ENCODE measurements at places on chromosomes 3 and 15.
A peak's percentile ranks its signal among the peaks of the same experiment; 100 is the strongest.

DNA sequence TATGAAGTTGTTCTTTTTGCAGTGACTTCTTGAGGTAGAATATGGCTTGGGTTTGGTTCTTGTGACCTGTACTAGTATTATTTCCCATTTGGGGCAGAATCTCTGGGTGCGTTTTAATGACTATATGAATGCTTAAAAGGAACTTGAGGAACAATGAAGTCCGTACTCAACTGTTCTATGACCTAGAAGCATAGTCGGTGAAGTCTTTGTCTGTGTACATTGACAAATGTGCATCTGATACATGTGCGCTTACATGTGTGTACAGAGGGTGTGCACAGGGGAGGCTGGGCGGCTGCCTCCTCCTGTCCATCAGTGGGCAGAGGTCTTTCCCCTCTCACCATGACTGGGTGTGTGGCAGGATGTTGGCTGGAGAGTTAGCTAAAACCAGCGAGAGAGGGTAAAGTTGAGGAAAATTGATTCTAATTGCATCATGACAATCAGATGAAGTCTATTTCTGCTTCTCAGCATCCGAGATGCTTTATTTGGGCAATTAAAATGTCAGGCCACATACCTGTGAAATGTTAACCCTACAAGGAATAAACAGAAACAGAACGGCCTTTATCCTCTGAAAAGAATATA lies 1.0 kb upstream of the NR2F2 start:
- no peak for DNase-seq

DNA sequence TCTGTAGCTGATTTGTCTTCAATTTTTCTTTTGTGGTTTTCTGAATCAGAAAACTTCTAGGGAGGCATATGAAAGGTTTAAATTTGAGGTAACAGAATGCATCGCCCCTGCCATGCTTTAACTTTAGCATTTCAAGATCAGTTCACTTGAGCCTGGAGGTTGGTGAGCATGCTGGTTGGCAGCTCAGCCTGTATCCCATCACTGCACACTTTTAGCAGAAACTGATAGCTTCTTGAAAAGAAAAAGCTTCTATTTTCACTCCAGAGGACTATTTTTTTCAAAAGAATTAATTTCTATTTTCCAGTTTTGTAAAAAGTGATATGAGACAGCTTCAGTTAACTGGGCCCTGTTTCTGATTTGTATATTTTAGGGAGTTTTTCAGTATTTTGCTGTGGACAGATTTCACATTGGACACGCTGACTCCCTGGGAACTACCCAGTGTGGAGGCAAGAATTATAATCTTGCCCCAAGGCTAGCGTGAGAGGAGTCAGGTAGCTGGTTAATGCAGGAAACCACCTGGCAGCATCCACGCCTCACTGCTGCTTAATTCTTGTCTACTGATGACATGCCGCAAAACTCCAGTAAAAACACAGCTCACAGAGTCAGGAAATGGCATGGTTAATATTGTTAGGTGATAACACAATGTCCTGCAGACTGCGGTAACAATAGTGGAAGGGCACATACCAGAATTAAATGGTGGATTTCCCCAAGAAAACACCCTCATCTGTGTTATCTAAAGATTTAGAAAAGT lies 71.4 kb downstream of the DUT start:
- DNase-seq = no peak

- DNase-seq = no peak
Observed at GRCh38 chr3:29668728-29669127, 387.9 kb downstream of the RBMS3 start.

DNA sequence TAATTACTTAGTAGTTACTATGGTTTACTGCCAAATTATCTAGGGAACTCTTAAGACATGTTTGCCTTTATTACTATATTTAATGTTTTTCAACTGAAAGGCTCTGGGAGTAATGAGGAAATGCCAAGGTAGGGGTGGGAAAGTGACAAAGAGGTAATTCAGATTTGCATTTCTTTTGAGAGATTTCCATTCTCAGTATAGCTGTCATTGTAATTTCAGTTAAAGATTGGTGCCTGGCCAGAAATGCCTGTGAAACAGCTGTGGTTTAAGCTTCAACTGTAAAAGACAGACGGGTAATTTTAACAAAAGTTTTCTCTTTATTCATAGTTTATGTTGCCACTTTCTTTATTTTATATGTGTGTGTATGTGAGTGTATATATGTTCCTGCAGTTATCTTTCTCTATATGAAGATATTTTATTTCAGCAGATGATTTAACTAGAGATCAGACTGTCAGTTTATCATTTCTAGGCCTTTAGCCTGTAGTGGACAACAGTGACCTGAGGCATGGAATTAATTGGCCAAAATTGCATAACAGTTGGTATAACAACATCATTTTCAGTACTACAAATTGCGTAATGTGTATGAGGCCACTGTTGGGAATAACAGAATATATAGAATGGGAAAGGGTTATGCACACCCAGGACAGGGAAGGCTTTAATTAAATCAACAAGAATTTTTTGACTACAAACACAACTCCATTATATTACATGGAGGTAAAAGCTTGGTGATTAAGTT lies 119.0 kb downstream of the BBX start:
- peak; percentile 31 for DNase-seq

- DNase-seq = peak; percentile 29
Observed at GRCh38 chr3:63909431-63909830, 2.8 kb downstream of the SCAANT1 start.

All from EL (cell line).